ENCODE measurements at places on chromosomes 16 and 17.

GRCh38 chr16:65576139-65576538 is 454.3 kb upstream of the CDH11 start:
- DNase-seq, result no peak

DNA sequence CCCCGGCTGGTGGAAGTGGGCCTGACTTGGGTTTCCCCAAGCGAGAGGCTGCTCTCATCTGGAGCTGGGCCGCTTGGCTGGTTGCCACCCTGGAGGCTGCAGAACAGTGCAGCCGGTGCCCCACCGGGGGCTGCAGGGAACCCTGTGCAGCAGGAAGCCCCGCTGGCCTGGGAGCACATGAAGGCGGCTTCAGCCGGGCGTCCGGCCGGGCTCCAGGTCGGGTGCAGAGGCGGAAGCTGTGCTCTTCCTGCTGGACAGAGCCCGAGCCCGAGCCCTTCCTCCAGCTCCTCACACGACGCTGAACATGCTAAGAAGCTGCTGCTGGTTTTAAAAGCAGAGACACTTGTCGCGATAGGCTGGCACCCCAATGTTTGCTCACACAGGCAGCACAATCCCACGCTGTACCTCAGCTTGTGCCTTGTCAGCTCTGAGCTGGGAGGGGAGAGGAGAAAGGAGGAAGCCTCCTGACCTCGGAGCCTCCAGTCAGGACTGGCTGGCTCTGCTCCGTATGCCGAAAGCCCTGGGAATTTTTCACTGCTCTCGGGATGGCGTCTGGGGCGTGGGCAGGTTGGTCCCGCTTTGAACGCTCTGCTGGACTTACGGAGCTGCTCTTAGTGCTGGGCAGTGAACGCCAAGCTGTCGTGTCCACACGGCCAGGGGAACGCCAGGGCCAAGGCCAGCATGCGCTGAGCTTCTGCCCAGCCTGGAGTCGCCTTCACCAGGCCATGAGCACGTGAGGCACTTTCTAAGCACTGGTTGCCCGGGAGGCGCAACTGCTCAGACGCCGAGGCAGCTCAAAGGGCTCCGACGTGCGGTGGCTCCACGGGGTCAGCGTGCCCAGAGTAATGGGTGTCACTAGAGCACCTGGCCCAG is 8.8 kb downstream of the CDK5R1 start:
- DNase-seq, result no peak

DNA sequence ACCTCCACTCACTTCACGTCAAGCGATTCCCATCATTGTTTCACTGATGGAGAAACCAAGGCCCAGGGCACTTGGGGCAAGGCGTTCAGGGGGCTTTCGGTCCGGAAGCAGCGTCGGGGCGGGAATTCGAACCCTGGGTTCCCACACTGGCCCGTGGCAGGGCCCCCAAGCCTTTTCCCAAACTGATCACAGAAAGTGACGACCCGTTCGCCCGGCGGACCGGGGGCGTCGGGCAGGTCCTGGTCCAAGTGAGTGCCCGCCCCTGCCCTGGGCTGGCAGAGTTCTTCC is 856 bp upstream of the MON1B start:
- DNase-seq, result no peak

DNA sequence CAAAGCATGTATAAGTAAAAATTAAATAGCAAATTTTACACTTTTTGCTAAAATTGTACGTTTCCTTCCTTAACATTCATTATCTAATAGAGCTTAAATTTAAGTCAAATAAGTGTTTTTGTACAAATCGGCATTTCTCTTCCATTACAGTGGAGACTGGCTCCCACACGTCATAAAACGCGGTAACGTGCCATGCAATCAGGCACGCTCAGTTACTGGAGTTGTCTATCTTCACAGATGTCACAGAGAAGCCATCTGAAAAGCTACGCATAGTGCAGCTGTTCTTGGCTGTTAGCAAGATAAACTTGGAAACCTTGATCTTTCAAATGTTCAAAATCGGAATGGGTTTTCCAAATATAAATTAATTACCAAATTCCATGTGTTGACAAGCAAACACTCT is 165.3 kb downstream of the STX8 start:
- DNase-seq, result no peak

DNA sequence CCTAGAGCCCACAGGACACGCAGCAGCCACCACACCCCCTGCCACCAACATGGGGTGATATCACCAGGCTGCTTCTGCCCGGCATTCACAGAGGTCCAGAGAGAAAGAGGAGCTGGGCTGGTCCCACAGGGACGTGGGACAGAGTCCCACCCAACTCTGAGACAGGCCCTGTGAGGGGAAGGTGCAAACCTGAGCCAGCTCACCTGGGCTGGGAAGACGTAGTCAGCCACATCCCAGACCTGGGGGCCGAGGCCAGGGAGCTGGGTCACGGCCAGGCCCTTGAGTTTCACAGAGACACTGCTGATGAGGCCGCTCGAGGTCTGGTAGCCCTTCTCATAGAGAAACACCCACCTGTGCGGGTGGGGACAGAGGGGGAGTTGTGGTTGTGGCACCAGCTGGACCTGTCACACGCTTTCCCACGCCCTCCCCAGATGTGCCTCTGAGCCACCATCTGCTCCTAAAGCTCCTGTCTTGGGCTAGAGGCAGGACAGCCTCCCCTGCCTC is 11.2 kb downstream of the P2RX1 start:
- DNase-seq, result no peak

- DNase-seq, result no peak
These were observed 54.1 kb upstream of the CNEP1R1 start for GRCh38 chr16:49970797-49971431.
